ENCODE measurements at places on chromosomes 12 and 14.

DNA sequence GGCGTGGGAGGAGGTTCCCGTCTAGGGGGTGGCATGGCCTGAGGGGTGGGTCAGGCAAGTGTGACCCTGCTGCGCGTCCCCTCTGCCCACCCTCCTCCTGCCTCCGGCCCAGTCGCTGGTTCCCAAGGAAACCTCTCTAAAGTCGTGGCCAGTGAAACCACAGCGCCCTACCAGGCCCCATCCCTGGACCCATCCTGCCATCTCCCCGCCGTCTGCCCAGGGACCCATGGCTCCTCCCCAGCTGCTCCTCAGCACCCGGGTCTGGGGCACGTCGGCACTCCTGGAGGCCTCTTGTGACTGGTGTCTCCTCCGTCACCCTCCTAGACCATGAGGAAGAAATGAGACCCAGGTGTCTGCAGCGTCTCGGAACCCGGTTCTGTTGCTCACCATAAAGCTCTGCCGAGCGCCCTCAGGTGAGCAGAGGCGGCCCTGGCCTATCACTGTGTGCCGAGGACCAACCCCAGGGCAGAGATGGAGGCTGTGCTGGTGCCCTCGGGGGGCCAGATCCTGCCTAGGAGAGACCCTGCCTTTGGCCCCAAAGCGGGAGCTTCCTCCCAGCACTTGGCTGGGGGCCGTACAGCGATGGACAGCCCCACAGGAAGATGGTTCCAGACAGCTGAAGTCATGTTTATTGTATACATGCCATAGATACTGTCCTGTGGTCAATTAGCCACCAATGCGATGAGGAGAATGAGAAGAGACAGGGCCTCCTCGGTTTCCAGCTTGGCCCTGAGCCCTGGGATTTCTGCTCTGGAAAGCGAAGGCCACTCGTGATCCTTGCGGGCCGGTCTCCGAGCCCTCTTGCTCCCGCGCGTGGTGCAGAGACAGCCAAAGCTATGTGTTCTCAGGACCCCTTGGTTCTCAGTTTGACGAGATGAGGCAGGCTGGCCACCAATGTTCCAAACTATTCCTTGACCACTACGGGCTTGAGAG is 222.5 kb upstream of the RTL1 start:
- no peak overlapping the region for H3K27ac ChIP-seq
- no peak for DNase-seq
- no peak overlapping the region for H3K4me3 ChIP-seq
- H3K4me1 ChIP-seq = no peaks in the 10 kb centered on the region
- no peaks in the 10 kb centered on the region for H3K36me3 ChIP-seq
- no peaks in the 10 kb centered on the region for H3K27me3 ChIP-seq

- DNase-seq = no peak
- H3K27ac ChIP-seq = no peak overlapping the region
- no peaks in the 10 kb centered on the region for H3K27me3 ChIP-seq
Observed at GRCh38 chr12:49793620-49794019, 34.6 kb downstream of the NCKAP5L start.

DNA sequence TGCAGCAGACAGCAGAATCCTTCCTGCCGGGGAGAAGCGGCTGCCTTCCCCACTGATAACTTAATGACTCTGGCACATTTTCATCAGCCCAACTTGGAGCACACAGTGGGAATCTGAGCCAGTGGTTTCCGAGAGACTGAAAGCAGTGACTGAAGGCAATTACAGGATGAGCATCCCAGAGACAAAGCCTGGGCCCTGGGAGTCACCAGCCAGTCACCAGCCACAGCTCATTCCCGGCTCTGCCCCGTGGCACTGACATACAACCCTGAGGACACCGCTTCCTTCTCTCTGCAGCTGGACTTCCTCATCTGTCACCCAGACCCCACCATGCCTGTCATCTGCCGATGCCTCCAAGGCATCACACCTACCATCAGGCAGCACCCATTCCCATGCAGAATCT is 192.3 kb downstream of the DPF3 start:
- no peaks in the 10 kb centered on the region for H3K4me1 ChIP-seq
- DNase-seq = no peak
- H3K27ac ChIP-seq = no peak overlapping the region

DNA sequence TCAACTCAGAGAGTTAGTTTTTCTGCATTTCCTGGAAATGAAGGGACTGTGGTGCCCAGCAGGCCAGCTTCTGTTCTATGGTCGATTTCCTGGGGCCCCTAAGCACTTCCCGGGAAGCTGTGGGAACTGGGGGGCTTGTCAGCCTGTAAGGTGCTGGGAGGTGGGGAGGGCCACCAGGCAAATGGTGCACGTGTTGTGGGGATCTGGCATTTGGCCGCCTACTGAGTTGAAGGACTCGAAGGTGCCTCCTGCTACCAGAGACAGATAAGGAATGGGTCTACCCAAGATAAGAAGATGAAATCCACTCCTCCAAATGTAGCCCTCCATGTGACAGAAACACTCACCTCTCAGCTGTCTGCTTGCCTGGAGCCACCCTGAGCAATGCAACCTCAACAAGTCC is 341.7 kb downstream of the DPF3 start:
- no peaks in the 10 kb centered on the region for H3K27me3 ChIP-seq
- DNase-seq = no peak
- H3K4me1 ChIP-seq = no peaks in the 10 kb centered on the region
- no peaks in the 10 kb centered on the region for H3K36me3 ChIP-seq
- H3K27ac ChIP-seq = no peak overlapping the region

- H3K27ac ChIP-seq = no peak overlapping the region
- no peak overlapping the region for H3K4me3 ChIP-seq
- H3K27me3 ChIP-seq = no peaks in the 10 kb centered on the region
Observed at GRCh38 chr14:93965287-93965821, 11.0 kb downstream of the ASB2 start.

DNA sequence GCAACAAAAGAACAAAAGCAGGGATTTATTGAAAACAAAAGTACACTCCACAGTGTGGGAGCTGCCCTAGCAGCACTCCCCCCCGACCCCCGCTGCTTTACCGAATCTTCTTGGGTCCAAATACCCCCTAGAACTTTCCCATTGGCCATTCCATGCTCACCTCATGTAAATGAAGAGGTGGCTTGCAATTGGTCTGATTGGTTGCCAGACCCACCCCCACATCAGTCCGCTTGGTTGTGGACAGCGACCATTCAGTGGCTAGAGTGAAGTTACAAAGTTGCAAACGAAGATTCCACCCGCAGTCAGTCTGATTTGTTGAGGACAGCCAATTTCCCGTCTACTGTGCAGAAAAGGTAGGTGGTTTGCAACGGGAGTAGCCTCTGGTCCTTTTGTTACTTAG is 3.9 kb downstream of the STYX start:
- no peak for DNase-seq
- peaks cover 3% of the 10 kb centered on the region for H3K36me3 ChIP-seq
- peaks cover 7% of the 10 kb centered on the region for H3K4me1 ChIP-seq
- no peak overlapping the region for H3K27ac ChIP-seq

DNA sequence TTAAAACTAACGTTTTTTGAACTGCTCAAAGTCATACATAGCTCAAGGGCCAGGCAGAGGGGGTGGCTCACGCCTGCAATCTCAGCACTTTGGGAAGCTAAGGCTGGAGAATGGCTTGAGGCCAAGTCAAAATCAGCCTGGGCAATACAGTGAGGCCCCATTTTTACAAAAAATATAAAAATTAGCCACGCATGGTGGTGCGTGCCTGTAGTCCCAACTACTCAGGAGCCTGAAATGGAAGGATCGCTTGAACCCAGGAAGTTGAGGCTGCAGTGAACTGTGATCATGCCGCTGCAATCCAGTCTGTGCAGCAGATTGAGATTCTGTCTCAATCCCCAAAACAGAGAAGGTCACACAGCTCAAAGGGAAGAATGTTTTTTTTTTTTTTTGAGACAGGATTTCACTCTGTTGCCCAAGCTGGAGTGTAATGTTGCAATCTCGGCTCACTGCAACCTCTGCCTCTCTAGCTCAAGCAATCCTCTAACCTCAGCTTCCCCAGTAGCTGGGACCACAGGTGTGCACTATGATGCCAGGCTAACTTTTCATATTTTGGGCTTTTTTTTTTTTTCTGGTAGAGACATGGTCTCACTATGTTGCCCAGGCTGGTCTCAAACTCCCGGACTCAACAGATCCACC is 2.9 kb downstream of the RBM23 start:
- DNase-seq = no peak
- H3K27me3 ChIP-seq = no peaks in the 10 kb centered on the region
- H3K4me3 ChIP-seq = no peak overlapping the region
- H3K4me1 ChIP-seq = peaks cover 8% of the 10 kb centered on the region
